ENCODE measurements at places on chromosomes 3 and 15.

- DNase-seq: no peak
Observed at GRCh38 chr3:51510996-51511395, 11.2 kb upstream of the DCAF1 start.

DNA sequence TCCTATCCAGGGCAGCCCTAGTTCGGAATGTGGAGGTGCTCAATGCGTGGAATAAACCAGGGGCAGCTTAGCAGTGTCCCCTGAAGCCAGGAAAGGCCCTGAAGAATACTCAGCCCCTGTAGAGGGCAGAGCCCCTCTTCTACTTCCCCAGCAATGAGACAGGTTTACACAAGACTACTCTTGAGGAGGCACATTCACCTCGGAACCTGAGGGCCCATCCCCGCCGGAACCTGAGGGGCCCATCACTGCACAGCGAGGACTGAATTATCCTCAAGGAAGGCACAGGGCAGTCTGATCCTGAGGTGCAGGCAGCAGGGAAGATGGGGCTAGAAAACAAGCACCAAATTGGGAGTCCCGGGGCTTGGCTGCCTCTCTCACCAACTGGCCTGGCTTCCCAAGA lies 22.2 kb downstream of the CCDC13 start:
- no peak for DNase-seq

DNA sequence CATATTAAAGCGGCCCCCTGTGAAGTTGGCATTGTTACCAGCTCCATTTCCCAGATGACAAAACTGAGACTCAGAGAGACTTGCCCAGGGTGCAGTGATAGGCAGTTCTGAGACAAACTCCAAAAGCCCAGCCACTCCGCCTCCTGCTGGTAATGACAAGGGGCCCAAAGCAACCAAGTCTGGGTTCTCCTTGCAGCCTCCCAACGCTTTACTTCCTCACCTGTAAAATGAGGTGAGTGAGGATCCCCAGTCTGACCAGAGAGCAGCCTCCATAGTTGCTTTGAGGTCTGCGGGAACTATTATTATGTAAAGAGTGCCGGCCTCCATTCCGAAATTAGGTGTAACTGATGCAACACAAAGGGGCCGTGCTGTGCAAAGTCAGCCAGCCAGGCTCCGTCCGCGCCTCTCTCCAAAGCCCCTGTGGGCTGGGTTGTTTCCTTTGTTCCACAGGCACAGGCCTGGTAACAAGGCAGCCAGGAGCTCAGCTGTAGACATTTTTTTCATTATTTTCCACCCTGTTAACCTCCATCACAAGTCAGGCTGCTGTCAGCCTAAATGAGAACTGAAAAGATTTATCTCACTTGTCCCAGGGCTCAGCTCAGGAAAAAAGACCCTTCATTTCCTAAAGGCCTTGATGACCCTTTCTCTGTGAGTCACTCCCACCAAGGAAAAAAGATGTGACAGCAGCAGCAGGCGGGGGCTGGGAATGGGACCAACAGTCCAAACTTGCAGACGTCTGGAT lies 139.1 kb upstream of the RAD18 start:
- DNase-seq: no peak

DNA sequence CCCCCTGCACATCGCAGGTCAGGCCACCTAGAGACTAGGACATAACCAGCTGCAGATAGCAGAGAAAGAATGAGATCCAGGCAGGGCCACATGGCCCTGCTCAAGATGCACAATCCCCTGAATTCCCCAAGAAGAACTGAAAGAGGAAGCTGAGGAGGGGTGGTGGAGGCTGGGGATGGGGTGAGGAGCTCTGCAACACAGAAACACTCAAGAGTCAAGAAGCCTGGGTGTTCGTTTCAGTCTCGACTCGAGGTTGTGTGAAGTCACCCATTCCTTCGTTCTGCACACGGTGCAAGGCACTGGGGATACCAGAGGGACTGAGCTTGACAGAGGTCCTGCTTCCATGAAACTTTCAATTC lies 62.0 kb downstream of the TLE3 start:
- no peak for DNase-seq

DNA sequence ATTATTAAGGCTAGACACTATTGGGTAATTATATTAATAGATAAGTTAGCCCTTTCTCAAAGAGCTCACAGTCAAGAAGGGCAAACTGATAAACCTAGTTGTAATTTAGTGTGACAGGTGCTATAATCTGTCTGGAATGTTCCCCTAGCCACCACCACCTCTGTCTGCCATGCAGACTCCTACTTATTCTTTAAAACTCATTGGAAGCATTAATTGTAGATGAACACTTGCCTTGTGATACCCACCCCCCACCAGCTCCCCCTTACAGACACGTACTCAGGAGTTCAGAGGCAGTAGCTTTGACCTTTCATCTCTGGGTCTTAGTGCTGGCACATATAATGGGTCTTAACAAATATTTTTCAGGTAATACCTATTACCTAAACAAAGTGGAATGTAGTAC lies 195.9 kb downstream of the TP63 start:
- DNase-seq: no peak

GRCh38 chr15:33135355-33135781 lies 59.1 kb downstream of the FMN1 start:
- DNase-seq: no peak

DNA sequence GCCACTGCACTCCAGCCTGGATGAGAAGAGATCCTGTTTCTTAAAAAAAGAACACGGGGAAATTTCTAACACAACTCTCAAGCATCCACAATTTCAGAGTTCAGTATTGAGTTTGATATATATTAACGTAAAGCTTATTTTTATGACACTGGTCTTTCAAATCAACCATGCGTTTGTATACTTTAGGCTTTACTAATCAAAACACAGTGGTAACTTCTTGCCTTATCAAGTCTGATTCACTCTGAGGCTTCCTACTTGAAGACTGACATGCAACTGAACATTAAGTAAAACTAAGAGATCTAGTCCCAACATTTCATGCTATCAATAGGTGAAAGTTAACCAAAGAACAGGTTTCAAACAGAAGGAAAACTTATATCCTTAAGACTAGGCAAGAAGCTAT lies 46.7 kb downstream of the PRTG start:
- no peak for DNase-seq

All from activated gamma-delta T cell treated with Interleukin-2 at 50 U/mL for 16 hours (primary cell).